ENCODE measurements at places on chromosomes 3 and 15. TPM values are rescaled to one million over a fixed set of nuclear protein-coding genes. Genes with fewer than 3 reads are reported as not detected.

- DNase-seq = no peak
Measured at GRCh38 chr15:83858820-83859505, 205.0 kb downstream of the ADAMTSL3 start.

DNA sequence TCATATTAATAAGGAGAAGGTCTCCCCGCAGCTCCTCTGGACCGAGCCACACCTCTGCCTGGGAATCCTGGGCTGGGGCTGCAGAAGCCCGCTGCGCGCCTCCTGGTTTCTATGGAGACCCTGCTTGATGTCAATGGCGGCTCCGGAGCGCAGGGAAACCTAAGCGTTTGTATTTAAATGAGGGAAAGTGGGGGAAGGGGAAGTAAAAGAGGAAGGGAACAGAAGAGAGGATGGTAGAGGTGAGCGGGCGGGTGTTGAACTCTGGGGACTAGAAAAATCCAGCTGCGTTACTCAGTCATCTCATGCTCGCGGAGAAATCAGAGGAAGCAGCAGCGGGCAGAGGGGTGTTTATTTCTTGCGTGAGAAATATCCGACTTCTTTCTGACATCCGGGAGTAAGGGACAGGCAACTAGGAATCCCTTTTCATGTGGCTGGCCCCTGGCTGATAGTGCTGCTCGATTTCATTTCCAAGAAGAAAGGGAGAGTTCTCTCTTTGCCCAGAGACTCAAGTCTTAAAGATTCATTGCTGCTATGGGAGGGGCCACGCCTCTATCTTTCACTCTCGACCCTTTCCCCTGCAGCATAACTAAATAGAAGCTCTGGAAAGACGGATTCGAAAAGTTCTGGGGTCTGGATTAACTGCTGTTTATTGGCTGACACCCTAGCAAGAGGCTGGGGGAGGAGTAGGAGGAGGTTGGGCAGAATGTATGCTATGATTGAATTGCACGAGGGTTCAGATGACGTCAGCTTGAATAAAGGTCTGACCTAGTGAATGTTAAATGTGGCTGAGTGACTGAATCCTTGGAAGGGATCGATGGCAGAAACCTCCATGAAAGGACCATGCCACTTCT lies 110.5 kb upstream of the GAP43 start:
- DNase-seq = peak; percentile 51

Gene SCG5
- total RNA-seq = 0.39 TPM

GRCh38 chr3:38002291-38002876 lies 11.8 kb downstream of the VILL start:
- no peak for DNase-seq

Gene DNASE1L3
- 6.4 TPM for total RNA-seq

- DNase-seq = no peak
Measured at GRCh38 chr3:122767540-122768372, 25.9 kb downstream of the HSPBAP1 start.

- no peak for DNase-seq
Measured at GRCh38 chr3:150218236-150218635, 189.9 kb upstream of the TSC22D2 start.

GRCh38 chr3:51992017-51992682 lies 3.5 kb downstream of the RPL29 start:
- DNase-seq = no peak

DNA sequence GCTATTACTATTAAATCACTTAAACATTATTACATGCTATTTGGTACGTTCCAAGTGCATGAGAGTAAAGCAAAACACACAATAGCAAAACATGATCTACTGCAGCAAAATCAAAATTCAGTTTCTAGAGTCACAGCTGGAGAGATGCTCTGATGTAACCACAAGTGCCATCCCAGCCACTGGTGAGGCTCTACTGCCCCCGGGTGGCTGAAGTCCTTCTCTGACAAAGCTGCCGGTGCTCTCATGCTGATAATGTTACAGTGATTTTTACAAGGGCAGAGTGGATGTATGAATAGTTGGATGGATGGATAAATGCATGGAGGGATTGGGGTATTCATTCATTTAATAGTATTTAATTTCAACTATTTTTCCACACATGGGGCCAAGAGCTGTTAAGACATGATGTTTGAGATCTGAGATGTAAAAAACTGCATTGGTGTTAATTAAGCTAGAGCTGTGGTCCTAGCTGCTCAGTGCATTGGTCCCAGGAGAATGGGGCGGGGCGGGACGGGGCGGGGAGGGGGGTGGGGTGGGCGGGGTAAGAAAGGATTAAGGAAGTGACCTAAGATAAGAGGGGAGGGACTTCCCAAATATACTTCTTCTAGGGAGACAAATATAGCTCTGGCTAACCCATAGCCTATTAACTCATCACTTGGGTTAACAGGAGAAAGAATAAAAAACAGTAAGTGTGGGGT lies 5.3 kb upstream of the SPESP1 start:
- DNase-seq = peak; percentile 69

GRCh38 chr3:47323431-47324277 lies 40.9 kb downstream of the KLHL18 start:
- DNase-seq = no peak

GRCh38 chr3:119333773-119334509 lies 39.8 kb downstream of the ARHGAP31 start:
- no peak for DNase-seq

Gene NOX5
- not detected for total RNA-seq

DNA sequence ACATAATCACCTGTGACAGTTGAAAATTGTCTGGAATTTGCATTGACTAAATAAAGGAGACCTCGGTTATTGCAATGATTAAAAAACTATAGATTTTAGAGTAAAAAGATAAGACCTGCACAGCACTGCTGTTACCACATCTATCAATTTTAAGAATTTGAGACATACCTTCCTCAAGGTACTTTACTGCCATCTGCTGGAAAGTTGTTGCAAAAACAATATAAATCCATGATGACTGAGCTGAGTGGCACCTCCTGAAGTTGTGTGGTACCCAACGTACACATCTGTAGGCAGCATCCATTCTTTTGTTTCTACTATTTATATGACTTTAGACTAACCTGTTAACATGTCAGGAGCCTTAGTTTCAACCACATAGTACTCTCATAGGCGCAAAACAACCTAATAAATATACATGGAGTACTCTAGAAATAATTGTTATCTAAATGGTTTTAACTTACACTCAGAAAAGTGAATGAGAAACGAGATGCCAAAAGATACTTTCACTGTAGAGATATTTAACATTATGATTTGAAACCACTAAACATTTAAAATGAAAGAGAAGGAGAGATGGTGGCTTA lies 106.7 kb downstream of the GHSR start:
- DNase-seq = peak; percentile 50

Gene MYO5A
- 33.8 TPM for total RNA-seq

- DNase-seq = no peak
Measured at GRCh38 chr15:68370768-68371151, 61.2 kb downstream of the ITGA11 start.

Measured in dermis microvascular lymphatic vessel endothelial cell (primary cell).